ENCODE measurements at places on chromosomes 5 and 9.

DNA sequence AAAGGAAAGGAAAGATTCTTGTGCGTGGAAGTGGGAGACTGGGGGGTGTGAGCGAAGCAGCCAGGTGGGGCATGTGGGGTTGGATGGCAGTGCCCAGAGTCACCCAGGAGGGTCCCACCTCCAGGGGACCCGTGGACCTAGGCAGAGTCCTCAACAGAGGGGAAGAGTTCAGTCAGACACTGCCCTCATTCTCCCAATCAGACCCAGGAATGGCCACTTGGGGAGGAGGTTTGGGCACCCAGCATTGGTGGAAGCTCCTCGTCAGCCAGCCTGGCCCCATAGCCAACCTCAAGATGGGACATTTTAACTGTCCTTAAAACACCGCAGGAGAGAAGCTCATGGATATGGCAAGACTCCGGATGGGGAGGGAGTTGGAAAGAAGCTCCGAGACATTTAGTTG lies 21.9 kb upstream of the LAMC3 start:
- no peak for DNase-seq

DNA sequence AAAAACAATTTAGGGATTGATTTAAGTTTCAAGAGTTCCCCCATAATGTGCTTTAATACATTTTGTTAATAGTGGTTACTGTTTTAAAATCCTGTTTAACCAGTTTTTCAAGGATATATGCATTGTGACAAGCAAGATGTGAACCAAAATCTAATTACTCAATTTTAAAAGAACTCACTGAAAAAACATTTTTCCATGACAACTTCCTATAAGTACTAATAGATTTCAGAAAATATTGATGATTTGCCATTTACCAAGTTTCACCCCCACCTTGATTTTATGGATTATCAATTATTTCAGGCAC lies 4.9 kb upstream of the DNAJC21 start:
- no peak for DNase-seq

DNA sequence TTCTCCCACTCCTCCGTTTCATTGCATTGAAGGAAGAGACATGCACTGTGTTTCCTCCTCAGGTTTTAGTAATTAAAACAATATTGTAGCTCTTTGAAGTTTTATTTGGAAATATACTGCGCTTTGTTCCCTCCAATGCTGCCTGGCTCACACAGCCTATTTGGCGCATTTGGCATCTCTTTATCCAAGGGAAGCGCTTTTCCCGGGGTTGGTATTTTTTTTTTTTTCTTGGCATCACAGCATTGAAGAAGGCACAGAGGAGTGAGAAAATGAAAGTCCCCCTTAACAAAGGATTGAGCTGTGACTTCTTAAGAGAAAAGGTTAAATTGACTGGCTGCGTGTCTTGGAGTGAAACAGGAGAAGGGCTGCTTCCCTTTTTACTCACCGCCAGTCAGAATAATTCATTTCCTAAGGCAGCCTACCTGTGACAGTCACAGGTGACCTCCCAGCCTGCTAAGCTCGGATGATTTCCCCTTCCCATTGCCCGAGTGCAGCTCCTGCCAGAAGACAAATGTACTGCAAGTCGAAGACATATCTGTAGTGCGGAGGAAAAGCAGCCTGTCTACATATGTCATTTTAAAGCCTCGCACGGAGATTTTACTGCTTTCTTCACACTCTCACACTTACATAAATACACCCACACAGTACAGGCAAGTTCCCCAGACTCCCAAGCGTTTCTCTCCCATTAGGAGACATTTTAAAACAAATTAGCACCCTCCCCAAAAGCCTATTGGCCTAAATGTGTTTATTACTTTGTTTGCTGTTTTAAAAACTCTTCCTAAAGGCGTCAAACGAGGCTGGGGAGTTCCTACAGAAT lies 665.5 kb upstream of the ZNF608 start:
- DNase-seq: no peak

GRCh38 chr5:10393491-10393890 lies 40.0 kb downstream of the MARCHF6 start:
- no peak for DNase-seq

- no peak for DNase-seq
Observed at GRCh38 chr9:92942688-92943616, 4.4 kb upstream of the FGD3 start.

- DNase-seq: no peak
Observed at GRCh38 chr5:138349852-138350562, 2.5 kb upstream of the KDM3B start.

- no peak for DNase-seq
Observed at GRCh38 chr5:110477911-110478310, 248.6 kb downstream of the TMEM232 start.

- DNase-seq: no peak
Observed at GRCh38 chr5:58016358-58016757, 443.5 kb downstream of the PLK2 start.

GRCh38 chr5:170319301-170319700 lies 21.7 kb upstream of the LCP2 start:
- no peak for DNase-seq

DNA sequence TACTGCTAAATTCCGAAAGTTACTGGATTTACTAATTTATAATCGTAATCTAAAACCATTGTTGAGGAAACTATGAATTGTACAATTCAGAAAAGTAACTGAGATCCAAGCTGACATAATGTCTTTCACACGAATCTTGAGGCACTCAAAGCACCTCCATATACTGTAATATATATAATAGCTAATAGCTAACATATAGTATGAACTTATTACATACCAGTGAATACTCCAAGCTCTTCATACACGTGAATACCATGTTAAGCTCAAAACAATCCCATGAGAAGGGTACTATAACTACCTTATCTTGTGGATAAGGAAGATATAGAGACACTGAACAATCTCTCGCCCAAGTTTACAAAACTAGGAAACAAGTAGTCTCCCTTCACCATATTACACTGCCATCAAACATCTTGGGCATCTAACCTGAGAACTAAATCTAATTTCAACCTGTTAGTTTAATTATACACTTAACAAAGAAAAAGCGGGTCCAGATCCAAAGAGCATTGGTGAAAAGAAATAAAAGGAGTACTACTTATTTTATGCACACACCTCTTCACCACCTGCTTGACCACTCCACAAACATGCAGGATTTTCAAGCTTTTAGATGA lies 1.0 kb downstream of the NUDCD2 start:
- no peak for DNase-seq

DNA sequence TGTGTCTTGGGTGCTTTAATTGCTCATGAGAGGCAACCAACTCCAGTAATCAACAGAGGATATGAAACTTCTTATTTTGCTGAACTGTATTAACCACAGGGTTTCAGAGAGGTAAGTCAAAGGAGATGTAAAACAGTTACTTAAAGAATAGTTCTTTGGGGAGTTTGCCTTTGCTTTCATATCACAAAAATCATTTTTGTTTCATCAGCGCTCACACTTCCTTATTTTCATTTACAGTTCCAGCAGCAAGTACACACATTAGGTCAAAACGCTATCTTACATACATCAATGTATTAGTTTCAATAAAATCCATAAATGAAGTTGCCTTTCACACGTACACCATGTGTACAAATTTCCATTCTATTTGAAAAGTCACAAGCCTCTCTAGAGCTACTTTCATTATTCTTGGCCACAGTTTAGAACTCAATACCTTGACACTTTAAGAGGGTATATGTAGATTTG lies 50.1 kb downstream of the ST8SIA4 start:
- DNase-seq: no peak

DNA sequence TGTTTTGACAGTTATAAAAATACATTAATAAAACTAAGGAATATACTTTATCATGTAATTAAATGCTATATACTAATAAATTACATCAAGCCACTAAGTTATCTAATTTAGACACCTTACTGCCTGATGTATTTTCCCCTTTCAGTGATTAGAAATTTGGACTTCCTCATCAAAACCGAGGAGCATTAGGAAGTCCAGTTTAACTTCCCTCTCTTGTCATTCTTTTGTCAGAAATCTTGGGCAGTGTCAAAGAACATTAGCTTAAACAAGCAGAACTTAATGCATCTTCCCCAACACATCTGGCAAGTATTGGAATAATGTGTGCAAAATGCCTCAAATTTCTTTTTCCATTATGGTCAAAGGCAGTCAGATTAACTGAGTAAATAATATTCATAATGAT lies 81.6 kb downstream of the PLPP1 start:
- no peak for DNase-seq

DNA sequence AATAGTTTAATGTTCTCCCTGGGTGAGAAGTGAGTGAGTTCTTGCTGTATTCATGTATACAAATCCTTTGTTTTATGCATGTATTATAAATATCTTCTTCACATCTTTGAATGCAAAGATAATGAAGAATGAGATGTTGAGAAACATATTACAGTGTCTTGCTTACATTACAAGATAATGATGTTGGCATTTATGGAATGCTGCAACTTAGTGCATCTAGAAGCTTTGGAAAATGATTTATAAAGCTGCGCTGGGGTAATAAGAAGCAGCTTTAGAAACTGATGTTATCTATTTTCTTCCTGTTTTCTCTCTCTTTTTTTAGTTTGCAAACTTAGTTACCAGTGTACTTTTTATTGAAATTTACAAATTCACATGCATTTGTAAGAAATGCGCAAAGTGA lies 673.4 kb downstream of the KCTD16 start:
- DNase-seq: no peak

DNA sequence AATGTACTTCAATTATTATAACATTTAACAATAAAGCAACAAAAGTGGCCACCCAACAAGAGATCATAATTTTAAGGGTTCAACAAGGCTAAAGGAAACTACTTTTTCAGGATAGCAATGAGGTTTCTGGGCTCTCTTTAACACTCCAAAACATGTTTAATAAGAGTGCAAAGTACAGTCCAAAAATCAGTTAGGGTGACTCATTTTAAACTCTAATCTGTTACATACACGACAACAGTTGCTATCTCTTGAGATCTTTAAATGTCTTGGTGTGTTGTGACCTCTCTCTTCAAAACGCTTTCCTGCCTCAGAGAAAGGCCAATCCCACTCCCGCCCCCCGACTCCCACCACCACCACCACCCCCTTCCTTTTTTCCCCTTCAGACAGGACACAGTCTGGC lies 11.5 kb downstream of the NFIB start:
- no peak for DNase-seq
